AG20443 (cell line): ENCODE measurements at places on chromosomes 11 and 22.

- DNase-seq = no peak
Measured at GRCh38 chr11:130840679-130841078, 75.6 kb downstream of the SNX19 start.

- peak; percentile 51 for DNase-seq
Measured at GRCh38 chr11:22244986-22245592, 52.2 kb downstream of the ANO5 start.

GRCh38 chr11:77127920-77128691 lies at the start of gene MYO7A:
TSS of gene MYO7A (plus strand) at chr11:77128246. CDS start at chr11:77130635, 2,389 bp downstream.
- peak; percentile 43 for DNase-seq

DNA sequence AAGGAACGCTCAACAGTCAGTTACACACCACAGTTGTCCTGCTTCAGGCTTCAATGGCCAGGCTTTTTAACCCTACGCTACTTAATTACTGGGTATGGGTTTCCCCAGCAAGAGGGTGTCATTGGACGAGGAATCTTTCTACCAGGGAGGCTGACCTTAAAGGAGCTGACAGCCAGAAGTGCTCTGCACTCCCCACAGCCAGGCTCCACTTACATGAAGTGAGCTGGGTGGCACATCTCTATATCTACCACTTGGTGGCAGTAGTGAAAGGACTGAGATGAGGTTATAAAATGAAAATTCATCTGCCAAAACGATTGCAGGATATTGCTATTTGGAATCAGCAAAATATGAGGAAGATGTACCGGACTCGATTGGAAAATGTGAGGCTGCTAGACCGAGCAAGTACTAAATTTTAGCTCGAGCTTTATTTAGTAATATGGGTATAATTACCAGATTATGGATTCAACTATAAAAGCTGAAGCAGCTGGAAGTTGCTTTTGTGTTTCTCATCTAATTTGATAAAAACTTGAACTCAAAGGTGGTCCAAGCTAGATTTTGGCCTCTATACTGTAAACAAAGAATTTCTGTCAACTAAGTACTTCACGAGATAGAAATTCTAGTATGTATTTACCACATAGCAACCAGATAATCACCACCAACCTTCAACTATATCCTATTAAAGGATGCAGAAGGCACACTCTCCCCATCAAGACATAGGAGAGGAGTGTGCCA lies 53.9 kb upstream of the CEP126 start:
- DNase-seq = peak; percentile 75

- DNase-seq = no peak
Measured at GRCh38 chr11:1433568-1433967, 43.8 kb downstream of the BRSK2 start.

- no peak for DNase-seq
Measured at GRCh38 chr11:100512475-100512874, 174.6 kb upstream of the ARHGAP42 start.

GRCh38 chr11:122248939-122249338 lies 132.9 kb upstream of the BLID start:
- DNase-seq = no peak

DNA sequence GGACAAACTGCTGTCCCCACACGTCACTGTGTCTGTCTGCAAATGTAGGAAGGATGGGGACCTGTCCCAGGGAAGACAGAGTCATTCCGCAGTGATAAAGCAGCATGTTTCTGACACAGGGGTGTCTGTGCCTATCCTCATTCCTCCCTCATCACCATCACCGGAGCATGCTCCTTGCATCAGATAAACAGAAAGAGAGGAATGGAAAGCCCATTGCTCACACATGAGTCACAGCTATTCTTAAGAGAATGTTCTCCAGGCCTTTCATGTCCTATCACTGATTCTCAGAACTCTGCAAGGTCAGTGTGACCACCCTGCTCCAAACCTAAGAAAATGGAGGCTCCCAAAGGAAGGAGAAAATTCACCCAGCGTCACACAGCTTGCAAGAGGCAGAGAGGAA lies 38.9 kb downstream of the ZNF195 start:
- DNase-seq = peak; percentile 83

DNA sequence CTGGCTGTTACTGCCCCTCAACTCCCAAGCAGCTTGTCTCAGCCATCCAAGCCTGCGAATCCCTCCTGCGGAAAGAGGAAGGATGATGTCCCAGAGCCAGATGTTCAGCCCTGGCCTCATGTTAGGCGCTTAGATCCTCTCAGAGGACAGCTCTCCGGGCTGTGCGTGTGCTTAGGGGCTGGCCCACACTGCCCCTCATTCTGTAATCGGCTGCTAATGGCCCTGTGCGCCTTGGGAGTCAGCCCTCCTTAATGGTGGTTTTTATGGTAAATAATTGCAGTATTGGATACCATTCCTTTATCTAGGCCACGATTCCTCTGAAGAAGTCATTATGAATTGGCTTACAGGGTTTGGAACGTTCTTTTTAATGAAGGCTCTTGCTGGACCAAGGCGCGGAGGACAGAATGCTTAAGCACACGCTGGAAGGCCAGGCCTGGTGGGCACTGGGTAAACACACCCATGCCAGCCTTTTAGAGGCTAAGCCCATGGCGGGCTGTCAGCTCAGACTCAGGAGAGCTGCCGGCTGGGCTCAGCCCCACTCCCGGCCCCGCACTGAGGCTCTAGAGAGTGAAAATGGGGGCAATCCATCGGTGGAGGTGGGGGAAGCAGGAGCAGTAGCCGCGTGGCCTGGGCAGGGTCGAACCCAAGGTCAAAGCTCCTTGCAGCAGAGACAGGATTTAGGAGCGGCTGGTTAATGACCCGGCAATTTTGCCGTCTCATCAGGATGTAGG lies 1157.5 kb downstream of the BRD1 start:
- DNase-seq = no peak

DNA sequence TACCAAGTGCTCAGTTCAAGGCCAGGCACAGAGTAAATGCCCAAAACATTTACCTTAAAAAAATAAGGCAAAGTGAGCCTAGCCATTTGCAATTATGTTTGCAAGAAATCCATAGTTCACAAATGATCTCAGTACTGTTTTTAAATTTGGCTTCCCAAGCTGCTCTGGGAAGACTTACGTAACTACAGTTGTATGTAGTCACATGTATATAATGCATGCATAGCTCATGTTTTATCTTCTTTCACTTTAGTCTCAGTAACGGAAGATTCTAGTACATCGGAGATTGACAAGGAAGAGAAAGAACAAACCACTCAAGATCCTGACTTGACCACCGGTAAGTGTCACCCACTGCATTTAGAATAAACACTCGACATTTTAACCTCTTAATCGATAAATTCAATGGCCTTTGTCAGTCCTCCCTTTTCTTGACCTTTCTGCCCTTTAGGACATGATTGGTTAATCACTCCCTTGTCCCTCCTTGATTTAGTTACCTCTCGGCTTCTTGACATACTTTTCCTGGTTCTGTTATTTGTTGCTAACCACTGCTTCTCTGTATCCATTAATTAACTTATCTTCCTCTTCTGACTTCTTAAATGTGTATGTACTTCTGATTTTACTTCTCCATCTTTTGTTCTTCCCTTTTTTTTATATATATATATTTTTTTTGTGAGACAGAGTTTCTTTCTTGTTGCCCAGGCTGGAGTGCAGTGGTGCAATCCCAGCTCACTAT lies 18.0 kb upstream of the JHY start:
- DNase-seq = no peak

GRCh38 chr11:64524158-64524527 lies 66.9 kb upstream of the SLC22A12 start:
- no peak for DNase-seq

- DNase-seq = no peak
Measured at GRCh38 chr22:42848941-42849550, 8.0 kb downstream of the ARFGAP3 start.
